ENCODE measurements at places on chromosomes 16 and 17.

DNA sequence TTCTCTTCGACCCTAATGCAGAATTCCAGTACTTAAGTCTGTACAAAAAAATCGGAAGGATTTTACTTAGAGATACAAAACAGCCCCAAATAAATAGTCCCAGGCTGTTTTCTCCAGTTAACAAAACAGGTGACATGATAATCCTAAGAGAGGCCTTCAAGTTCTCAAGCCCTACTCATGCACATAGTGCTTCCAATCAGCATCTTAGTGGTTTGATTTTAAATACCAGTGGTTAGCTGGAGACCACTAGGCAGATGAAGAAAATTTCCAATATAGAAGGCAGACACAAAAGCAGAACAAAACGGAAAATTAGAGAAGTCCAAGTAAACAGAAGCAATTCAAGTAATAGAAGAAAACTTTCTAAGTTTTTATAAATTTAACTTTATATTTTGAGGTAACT lies 5.2 kb upstream of the OR4D2 start:
- no peak for DNase-seq

DNA sequence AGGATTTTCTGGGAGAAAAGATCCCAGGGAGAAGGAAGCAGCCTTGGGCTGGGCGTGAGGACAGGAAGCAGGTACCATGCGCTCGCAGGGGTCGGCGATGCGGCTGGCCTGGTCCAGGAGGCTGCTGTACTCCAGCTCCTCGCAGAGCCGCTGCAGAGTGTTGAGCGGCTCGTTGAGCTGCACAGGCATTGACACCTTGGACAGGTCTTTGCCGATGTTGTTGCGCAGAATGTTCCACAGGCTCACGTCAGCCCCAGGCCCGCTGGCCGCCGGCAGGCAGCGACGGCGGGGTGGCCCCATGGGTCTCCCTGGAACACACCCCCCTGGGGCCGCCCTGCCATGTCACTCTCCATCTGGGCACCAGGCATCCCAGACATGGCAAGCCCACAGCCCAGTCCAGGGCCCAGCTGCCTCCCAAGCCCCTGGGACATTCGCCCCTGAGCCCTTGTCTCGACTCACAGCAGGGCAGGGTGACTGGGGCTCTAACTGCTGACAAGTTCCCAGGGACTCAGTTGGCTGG lies 8.0 kb downstream of the OSBPL7 start:
- no peak for DNase-seq

- no peak for DNase-seq
Observed at GRCh38 chr17:63948521-63948920, 16.4 kb upstream of the CD79B start.

DNA sequence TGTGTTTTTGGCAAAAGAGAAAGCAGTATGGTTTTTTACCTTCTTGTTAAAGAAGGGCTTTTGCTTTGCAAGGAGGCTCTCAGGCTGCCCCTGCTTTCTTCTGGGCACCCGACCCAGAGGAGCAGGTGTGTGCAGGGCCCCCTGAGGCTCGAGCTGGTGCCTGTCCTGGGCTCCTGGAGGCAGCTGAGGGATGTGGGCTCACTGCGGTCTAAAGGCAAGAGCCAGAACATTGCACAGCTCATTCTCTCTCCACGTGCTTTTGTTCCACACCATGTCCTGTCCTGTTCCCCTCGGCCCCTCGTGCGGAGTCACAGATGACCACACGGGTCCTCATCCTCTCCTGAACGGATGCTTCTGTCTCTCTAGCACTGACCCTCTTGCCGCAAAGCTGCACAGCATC lies 36.7 kb upstream of the CAPN15 start:
- DNase-seq: no peak

DNA sequence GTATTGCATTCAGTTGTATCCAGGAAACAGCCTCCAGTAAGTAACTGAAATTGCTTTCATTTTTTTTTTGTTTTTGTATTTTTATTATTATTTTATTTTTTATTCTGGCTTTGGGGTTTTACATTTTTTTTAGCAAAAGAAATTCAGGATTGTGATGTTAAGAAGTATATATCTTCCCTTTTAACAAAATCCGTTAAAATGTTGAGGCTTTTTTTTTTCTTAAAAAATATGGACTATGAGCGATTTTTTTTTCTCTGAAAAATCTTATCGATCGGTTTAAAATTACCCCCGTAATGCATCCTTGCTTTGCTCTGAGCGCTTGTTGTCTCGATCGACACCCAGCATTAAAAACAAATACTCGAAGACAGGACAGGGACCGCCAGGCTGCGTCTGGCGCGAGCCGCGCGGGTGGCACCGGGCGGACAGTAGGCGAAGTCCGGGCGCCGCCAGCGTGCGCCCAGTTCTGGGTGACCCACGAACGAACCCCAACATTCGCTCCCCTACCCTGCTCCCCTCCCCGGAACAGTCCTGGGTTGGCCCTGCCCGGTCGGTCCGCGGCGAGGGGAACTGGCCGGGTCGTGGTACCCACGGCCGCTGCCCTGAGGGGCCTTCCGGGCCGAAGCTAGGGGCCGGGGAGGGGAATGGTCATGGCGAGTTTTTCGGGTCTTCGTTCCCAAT lies 482 bp downstream of the BAHCC1 start:
- DNase-seq: no peak

DNA sequence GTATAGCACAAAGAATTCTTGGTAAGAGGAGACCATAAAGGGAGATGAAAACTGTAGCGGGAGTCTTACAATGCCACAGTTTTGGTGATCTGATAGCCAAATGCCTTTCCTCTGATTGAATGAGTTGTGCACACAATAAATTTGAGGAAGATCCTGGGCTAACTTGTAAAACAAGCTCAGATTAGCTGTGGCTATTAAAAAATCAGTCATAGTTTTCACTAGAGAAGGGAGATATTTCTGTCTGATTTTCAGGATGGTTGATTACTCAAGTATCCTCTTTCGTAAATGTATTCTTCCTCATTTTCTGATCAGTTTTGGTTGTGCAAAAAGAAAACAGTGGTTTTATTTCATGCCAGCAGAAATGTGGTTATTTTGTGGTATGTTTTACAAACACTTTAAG lies 9.1 kb upstream of the METTL9 start:
- no peak for DNase-seq

DNA sequence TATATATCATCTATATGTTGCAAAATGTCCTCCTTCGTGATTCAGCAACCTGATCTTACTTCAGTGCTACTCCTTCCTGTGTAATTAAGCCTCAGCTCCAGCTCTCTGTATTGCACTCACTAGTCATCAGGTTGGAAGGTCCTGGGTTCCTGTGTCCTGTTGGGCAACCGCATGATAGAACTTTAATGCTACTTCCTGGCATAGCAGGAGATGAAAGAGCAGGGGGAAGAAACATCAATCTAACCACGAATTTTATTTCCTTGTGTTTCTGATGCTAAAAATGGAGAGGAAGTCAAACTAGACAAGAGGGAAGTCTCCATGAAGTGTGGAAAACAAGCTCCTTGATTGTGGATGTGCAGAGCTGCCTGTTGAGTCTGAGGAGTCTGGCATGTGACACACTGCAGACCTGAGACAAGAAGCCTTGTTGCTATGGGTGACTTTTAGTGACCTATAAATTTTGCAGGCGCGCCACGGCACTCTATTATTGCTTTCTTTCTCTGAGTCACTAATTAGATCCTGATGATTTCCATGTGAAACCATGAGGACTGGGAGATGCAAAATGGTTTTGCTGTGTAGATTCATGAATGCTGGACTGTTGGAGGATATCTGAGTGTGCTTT lies 25.6 kb downstream of the IGSF6 start:
- peak; percentile 97 for DNase-seq

- DNase-seq: no peak
Observed at GRCh38 chr17:75317671-75318070, 28.4 kb upstream of the SLC25A19 start.

- DNase-seq: no peak
Observed at GRCh38 chr17:35095741-35096140, 23.9 kb downstream of the RAD51D start.

DNA sequence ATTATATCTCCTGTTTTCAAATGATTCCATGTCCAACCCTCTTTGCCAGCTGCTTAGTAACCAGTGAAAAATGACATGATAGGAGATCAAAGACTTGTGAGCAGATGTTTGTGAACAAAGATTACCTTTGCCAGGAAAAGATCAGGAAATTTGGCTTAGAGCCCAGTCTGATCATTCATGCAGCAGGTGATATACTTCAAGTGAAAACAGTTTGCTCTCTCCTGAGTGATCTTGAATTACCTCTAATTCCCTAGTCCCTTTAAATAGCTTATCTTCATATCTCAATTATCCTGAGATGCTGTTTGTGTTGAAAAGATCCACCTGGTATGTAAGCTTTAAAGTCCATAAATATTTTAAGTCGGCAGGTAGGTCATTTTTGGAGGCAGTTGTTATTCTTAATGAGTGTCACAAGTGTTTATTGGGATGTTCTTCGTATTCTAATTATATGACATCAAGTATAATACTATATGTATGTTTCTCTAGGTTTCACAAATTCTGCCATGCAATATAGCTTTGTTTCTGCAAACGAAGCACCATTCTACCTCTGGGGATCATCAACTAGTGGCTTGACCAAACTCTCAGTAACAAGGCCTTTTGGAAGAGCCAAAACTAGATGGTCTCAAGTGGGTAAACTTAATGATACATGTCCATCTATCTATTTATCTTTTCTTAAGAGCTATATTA lies 13.2 kb upstream of the VPS35L start:
- DNase-seq: no peak

DNA sequence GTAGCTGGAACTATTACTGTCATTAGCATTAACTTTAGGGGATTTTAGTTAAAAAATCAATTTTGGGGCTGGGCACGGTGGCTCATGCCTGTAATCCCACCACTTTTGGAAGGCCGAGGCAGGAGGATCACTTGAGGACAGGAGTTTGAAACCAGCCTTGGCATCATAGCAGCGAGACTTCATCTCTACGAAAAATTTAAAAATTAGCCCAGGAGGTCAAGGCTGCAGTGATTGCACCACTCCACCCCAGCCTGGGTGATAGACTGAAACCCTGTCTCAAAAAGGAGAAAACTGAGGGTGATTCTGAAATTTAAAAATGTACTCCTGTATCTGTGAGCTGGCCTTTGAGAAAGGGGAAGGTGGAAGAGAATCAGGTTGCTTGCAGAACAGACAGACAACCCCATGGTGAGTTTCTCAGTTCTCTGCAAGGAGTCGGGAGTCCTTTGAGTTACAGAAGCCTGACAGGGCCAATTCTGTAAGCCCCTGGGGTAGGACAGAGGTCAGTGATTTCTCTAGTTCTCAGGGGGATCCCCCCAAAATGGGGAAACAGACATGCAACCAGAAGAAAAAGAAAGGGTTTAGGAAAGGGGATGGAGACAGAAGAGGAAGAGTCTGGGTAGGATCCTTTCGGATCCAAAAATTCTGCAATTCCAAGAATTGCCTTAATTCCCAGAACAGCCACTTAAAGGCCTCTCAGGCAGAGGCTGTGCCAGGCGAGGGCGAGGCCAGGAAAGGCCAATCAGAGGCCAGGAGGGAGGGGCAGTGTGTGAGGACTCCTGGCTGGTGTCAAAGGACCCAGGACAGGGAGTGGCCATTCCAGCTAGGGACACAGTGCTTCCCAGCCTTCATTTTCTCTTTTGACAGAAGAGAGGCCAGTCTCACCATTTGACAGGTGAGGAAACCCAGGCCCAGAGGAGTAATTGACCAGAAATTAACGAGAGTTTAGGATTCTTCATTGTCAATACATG lies 6.7 kb downstream of the NUPR1 start:
- DNase-seq: no peak

GRCh38 chr16:27389272-27389961 lies 12.6 kb upstream of the IL21R start:
- peak; percentile 64 for DNase-seq

- DNase-seq: peak; percentile 71
Observed at GRCh38 chr17:7440834-7441195, 1.5 kb downstream of the FGF11 start.

- peak; percentile 75 for DNase-seq
Observed at GRCh38 chr16:81551821-81552304, 107.3 kb downstream of the CMIP start.

GRCh38 chr16:56480776-56481467 lies 29.6 kb downstream of the OGFOD1 start:
- DNase-seq: peak; percentile 27

GRCh38 chr16:56234737-56235136 lies 43.4 kb downstream of the GNAO1 start:
- no peak for DNase-seq

DNA sequence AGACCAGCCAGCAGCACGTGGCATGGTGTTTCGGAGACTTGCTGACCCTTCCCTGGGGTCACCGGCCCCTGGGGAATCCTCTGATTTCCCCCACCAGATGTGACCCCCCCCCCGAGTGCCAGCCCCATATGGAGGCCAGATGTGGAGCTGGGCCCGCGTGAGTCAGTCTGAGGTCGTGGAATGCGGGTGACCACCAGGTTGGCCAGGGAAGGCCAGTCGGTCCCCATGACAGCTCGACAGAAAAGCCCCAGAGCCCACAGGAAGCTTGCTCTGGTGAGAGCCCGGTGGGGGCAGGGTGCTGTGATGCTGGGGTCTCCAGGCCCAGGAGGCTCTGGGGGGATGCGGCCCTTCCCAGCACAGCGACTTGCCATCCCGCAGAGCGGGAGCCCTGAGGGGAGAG lies 209.0 kb downstream of the NTN1 start:
- DNase-seq: no peak

GRCh38 chr16:49932434-49932833 lies 76.5 kb upstream of the ZNF423 start:
- DNase-seq: no peak

GRCh38 chr16:66516509-66516807 lies 33.5 kb downstream of the TK2 start:
- no peak for DNase-seq

DNA sequence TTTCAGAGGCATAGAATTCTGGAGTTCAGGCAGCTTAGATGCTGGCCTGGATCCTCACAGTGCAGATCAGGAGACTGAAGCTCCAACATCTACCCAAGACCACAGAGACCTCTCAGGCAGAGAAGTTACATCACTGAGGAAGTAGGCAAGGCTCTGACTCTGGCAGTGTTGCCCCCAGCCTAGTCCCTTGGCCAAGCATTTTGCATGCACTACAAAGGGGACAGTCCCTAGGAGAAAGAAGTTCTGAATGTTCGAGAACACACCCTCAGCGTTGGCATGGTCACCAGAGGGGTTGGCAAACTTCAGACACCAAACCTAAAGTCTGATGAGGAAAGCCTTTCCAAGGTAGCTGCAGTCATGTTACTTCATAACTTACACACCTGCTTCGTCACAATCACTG lies 2.5 kb downstream of the RANBP10 start:
- no peak for DNase-seq

GRCh38 chr17:10136258-10136981 lies 62.0 kb downstream of the GAS7 start:
- no peak for DNase-seq

DNA sequence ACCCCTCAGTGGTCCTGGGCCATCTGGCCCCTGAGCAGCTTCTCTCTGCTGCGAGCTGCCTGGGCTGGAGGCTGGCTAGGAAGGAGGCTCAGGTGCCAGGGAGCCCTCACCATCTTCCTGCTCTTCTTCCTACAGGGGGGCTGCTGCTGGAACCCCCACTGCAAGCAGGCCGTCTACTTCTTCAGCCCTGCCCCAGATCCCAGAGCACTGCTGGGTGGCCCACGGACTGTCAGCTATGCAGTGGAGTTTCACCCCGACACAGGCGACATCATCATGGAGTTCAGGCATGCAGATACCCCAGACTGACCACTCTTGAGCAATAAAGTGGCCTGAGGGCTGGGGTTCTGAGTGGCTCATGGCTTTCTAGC lies 46.1 kb downstream of the PRMT7 start:
- peak; percentile 24 for DNase-seq

- peak; percentile 83 for DNase-seq
Observed at GRCh38 chr17:77316191-77316641, 175.4 kb downstream of the SEC14L1 start.

GRCh38 chr17:82983510-82984248 lies 95.7 kb upstream of the METRNL start:
- no peak for DNase-seq
